ENCODE measurements at places on chromosomes 2 and 18. TPM values are rescaled to one million over a fixed set of nuclear protein-coding genes. Genes with fewer than 3 reads are reported as not detected.

Gene CARF
- 6.6 TPM for total RNA-seq

Gene PPP4R1
- 71.1 TPM for total RNA-seq

Gene CCDC102B
- 3.1 TPM for total RNA-seq

Gene CDH2
- 16.9 TPM for total RNA-seq

Gene KLHL29
- total RNA-seq = 7.3 TPM

Gene IL36A
- total RNA-seq = not detected

Gene PLB1
- total RNA-seq = 0.27 TPM

Gene IL1A
- 0.42 TPM for total RNA-seq

Gene KCNS3
- 18.1 TPM for total RNA-seq

Gene CEP76
- total RNA-seq = 16.9 TPM

Gene HS1BP3
- total RNA-seq = 19.8 TPM

Gene GNLY
- not detected for total RNA-seq

Gene GPR45
- total RNA-seq = not detected

Gene SLC19A3
- total RNA-seq = 6.5 TPM

Gene STK36
- total RNA-seq = 42.7 TPM

Gene HNRNPA3
- 406 TPM for total RNA-seq

Gene WNT6
- total RNA-seq = not detected

Gene IL1RN
- total RNA-seq = not detected

Gene GALNT3
- total RNA-seq = 20.5 TPM

Gene CYP26B1
- 0.42 TPM for total RNA-seq

Gene FAM228A
- 0.25 TPM for total RNA-seq

Gene FAP
- not detected for total RNA-seq

Gene FTCDNL1
- total RNA-seq = 1.8 TPM

Gene PSMD1
- 148 TPM for total RNA-seq

Gene EHD3
- 9.8 TPM for total RNA-seq

Gene CD8B2
- total RNA-seq = not detected

Gene SEC11C
- total RNA-seq = 44.3 TPM

Gene GKN1
- total RNA-seq = not detected

Gene RAB1A
- 113 TPM for total RNA-seq

Gene POTEC
- not detected for total RNA-seq

Gene TANC1
- 8.5 TPM for total RNA-seq

Gene NOSTRIN
- not detected for total RNA-seq

All from WTC11 (cell line).